ENCODE measurements at places on chromosomes 12 and 14.

GRCh38 chr12:96985515-96986362 is 78.7 kb downstream of the NEDD1 start:
- no peak for DNase-seq

DNA sequence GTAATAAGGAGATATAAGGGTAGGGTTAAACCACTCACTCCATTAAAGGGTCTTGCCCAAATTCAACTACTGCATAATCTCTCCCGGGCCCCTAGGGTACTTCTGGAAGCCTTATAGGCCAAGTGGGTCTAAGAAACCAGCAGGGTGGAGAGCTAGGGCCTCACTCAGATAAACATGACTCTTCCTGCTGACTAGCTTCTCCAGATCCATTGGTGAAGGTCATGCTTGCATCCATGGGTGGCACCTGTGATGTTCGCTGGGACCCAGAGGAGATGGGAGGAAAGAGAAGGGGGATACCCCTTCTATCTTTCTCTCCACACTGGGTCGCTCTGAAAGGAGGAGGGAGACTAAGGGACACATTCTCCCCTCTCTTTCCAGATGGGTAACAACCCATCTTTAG is 36.1 kb upstream of the HIGD1C start:
- DNase-seq, result no peak

DNA sequence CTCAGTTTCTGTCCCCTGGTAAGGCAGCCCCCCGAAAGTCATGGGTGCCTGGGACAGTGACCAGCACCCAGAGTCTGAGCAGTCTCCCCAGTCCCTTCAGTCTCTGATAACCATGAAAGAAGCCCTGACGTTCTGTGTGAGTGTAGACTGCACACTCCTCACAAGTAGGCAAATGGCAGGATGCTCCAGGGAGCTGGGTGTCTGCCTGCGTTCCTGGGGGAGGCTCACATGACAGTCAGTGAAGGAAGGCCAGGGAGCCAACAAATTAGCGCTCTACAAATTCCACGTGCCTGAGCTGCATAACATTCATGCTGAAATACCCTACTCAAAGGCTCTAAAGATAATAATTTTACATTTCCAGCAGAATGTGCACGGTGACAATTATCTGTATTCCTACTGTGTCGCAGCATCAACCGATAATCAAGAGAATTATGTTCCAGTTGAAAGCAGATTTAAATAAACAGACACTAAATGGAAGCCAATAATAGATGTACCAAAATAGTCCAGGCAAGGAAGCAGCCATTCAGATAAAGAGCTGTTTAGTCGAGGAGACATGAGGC is 56.3 kb downstream of the ASCL1 start:
- no peak for DNase-seq

DNA sequence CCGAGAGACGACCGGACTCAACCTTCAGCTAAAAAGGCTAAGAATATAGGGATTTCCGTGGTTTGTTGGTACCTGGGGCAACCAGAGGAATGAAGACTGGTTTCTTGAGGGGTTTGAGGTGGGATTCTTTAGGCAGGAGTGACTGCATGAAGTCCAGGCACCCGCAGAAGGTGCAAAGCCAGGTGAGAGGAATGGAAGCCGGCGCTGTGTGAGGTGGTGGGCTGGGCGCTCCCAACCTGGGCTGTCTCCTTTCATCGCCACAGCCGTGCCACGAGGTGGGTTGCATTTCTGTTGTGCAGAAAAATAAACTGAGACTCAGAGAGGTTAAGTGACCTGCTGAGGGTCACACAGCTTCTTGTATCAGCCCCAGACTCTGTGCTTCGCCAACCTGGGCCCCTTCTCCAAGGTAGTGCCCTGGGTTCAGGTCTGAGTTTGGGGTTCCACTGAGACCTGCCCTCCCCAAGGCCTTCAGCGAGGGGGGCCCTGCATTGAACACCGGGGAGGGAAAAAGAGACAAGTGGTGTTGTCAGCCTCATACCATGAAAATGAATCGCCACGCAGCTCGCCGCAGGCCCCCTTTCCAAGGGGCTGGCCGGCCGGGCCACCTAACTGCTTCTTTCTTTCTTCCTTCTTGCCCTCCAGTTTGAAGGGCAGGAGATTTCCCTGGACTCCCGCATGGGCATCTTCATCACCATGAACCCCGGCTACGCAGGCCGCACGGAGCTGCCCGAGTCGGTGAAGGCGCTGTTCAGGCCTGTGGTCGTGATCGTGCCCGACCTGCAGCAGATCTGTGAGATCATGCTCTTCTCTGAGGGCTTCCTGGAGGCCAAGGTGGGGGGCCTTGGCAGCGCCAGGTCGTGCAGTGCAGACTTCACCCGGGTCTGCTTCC is 88.4 kb downstream of the DNAH10 start:
- no peak for DNase-seq
